Urinary bladder (tissue), 4 donors: ENCODE measurements at places on chromosomes 3 and 15. TPM values are rescaled to one million over a fixed set of nuclear protein-coding genes. Genes with fewer than 3 reads are reported as not detected.

The CPEB1 gene
- 4.7 TPM for total RNA-seq

The C3orf80 gene
- total RNA-seq, result 1.0 TPM

The TF gene
- 1.2 TPM for total RNA-seq

The CYP1A2 gene
- total RNA-seq, result not detected

The LYZL4 gene
- not detected for total RNA-seq

The RHO gene
- total RNA-seq, result not detected

The FANCD2OS gene
- not detected for total RNA-seq

The DHX30 gene
- total RNA-seq, result 41.8 TPM

The FGF12 gene
- 4.5 TPM for total RNA-seq

The NANOGP8 gene
- 0.53 TPM for total RNA-seq

The ARGFX gene
- total RNA-seq, result not detected

The ATP2B2 gene
- 0.53 TPM for total RNA-seq

The BCL2A1 gene
- total RNA-seq, result 2.3 TPM

The CADPS gene
- total RNA-seq, result 19.2 TPM

The KIF23 gene
- 32.5 TPM for total RNA-seq

The GOLGA6L7 gene
- total RNA-seq, result not detected

The CPLX3 gene
- total RNA-seq, result not detected

The DAG1 gene
- 34.1 TPM for total RNA-seq

The CKMT1B gene
- total RNA-seq, result 0.63 TPM

The ALDH1A2 gene
- 36.0 TPM for total RNA-seq
